ENCODE measurements at places on chromosomes 16 and 17.

DNA sequence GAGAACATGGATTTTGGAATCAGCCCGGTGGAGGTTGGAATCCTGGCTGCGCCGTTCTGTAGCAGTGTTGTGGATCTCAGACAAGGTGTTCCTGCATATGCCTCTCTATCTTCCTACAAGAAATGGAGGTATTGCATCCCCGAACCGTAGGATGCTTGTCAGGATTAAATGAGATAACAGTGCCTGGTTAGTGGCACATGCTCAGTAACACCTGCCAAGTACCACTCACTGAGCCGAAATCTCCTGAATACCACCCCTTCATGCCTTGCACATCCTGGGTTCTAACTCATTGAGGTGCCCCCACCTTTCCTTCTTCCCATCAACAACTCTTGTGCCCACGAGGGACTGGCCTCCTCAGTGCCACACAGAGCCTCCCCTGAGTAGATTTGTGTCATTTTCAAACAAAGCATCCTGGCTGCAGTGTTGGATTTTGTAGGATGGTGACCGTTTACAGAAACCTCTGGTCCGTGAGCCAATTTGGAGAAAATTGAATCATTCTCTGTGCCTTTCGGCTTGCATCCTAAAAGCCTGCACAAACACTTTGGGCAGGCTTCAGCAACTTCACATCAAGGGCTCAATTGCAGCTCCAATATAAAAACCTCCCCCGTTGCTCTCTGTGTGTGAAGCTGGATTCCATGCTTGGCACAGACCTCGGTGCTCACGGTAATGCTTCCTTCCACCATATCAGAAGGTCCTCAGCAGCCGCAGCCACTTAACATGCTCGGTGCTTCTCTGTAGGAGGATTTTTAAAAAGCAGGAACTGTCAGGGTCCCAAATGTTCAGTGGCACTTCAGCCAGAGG is 84.2 kb downstream of the WWOX start:
- DNase-seq: no peak

DNA sequence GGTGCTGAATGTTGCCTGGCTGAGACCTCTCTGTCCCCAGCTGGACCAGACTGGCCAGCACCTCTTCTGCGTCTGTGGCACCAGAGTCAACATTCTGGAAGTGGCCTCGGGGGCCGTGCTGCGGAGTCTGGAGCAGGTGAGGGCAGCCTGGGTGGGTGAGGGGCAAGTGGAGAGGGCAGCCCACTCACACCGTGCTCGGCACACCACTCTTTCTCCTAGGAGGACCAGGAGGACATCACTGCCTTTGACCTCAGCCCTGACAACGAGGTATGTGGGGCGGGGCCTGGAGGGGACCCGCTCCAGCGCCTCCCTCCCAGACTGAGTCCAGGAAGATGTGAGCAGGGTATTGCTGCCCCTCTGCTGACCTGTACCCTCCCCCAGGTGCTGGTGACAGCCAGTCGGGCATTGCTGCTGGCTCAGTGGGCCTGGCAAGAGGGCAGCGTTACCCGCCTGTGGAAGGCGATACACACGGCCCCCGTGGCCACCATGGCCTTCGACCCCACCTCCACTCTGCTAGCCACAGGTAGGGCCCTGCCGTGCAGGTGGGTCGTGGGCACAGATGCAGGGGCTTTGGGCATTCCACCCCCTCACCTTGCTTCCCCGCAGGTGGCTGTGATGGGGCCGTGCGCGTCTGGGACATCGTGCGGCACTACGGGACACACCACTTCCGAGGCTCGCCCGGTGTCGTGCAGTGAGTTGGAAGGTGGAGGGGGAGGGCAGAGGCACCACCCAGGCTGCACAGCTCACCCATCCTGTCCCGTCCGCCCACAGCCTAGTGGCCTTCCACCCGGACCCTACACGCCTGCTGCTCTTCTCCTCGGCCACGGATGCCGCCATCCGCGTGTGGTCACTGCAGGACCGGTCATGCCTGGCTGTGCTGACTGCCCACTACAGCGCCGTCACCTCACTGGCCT is 2.6 kb downstream of the TBL3 start:
- no peak for DNase-seq

GRCh38 chr16:48123104-48123788 is 32.5 kb downstream of the ABCC12 start:
- DNase-seq: peak; percentile 57

DNA sequence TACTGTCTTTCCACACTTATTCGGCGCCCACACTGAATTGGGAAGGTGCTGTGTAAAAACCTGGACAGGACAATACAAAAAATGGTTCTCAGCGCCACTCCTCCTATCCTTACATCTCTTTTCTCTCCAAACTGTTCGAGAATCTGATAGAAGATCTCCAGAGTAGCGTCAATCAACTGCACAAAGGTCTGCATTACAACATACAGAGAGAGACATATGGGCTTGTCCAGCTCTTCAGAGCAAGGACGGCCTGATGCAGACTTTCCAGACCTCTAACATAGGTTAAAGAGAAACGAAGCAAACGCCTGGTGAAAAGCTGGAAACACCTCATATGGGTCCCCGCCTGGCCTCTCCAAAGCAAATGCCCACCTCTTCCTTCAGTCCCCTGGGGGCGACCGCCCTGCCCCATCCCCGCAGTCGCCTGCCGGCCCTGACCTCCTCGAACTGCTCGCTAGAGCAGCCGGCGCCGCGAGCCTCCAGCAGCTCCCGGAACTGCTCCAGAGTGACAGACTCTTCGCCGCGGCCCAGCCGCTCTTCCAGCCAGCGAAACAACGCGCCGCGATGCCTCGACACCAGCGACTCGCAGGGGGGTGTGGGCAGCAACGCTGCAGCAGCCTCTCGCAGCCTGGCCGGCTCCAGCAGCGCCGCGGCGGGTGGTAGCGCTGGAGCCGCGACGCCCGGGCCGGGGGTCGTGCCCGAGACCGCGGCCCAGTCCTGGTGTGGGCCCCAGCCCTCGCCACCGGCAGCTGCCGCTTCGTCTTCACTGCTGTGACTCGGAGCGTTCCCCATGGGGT is 526 bp downstream of the ZZEF1 start:
- peak; percentile 8 for DNase-seq

DNA sequence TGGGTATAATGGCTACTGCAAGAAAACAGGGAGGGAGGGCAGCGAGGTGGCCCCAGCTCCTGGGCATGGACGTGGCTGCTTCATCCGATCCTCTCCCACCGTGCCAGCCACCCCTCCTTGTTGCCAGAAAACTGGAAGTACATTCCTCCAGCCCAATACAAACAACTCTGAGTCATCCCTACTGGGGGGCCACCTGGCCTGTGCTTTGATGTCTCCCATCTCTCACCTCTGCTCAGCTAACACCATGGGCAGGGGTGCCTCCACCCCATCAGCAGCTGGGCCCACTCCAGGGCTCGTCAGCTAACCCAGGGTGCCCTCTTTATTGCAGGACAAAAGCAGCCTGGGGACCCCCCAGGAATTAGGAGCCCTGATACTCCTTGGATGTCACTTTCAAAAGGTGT is 2.0 kb downstream of the RHBDF2 start:
- DNase-seq: no peak

- no peak for DNase-seq
Observed at GRCh38 chr16:132120-132519, 6.4 kb downstream of the NPRL3 start.

DNA sequence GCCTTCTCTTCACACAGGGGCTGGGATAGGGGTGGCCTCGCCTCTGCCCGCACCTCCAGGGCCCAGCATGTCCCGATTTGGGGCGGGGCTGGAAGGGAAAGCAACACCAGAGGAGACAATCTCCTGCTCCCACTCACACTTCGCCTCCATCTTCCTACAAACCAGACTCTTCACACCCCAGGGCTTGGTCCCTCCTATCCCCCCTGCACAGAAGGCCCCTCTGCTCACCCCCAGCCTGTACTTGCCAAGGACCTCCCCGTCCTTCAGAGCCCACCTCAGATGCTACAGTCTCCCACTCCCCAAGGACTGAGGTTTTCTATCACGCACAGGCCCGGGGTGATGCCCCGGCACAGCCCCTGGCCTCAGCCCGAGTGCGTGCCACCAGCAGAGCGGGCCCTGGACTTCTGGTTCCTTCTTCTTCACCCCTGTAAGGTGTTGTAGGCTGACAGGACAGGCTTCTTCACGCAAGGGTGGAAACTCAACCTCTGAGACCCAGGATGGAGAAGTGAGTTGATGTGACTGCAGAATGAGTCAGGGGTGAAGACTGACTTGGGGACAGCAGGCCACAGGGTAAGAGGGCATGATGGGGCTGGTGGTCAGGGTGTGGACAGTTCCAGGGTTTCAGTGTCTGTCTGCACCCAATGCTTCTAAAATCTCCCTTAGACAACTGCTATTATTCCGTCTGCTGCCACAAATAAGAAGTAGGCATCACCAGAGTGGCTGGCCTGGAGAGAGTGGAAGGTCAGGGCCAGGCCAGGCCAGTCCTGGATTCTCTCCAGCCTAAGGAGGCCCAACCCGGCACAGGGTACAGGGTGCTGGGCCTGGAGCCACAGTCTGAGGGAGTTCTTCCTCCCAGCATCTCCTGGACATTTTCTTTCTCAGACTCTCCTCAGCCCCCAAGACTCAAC is 2.5 kb downstream of the ITGAE start:
- no peak for DNase-seq

GRCh38 chr16:31504159-31504558 is 4.0 kb downstream of the RUSF1 start:
- no peak for DNase-seq

- no peak for DNase-seq
Observed at GRCh38 chr17:80261159-80261894, 675 bp downstream of the RNF213 start.

DNA sequence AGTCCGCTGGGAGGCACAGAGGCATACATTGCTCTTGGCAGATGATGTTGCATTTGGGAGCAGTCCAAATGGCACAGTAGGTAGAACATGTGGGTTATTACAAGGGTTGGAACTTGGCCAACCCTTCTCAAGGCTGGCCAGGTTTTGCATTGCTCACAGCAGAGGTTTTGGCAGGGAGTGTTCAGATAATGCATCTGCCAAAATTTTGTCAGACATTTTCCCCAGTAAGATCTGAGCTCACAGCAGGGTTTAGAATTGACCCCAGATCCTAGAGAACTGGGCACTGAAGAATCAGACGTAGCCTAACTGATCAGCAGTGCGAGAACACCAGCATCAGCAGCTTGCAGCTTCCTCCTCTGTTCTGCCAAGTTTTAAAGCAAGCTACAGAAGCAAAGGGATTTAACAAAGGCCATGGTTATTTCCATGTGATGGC is 468.8 kb upstream of the KIF2B start:
- DNase-seq: no peak

GRCh38 chr16:285146-286055 is 2.4 kb downstream of the PDIA2 start:
- no peak for DNase-seq

DNA sequence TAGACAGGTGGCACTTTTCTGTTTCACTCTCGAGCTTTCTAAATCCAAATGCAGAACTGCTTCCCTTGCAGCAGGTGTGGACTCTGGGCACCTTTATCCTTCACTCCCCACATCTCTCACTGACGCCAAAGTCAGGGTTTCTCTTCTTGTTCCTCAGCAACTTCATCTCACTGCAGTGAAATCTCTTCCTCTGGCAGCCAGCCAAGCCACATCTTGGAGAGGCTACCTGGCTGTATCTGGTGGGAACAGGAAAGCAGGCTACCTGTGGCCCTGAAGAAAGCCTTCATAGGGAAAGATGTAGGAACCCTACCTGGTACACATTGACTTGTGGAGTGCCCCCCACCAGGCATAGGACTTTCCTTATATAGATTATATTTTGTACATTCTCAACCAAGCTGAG is 159.1 kb downstream of the UTP18 start:
- DNase-seq: no peak

GRCh38 chr17:47280072-47280811 is 26.6 kb downstream of the ITGB3 start:
- DNase-seq: no peak

DNA sequence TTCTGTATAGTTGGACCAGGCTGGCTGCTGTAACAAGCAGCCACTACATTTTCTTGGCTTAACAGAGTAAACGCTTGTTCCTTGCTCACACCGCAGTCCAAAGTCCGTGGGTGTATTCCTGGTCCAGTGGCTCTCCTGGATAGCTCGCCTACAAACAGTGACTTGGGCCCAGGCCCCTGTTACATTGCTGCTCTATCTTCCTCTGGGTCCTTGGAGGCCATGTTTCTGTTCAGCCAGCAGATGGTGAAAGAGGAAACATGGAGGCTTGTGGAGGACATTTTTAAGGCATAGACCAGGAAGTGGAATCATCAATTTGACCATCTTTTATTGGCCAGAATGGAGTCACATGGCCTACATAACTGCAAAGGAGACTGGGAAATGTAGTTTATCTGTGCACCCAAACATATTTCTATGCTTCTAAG is 55.1 kb downstream of the ATP2C2 start:
- DNase-seq: no peak

- no peak for DNase-seq
Observed at GRCh38 chr17:2056206-2057174, 1.6 kb downstream of the HIC1 start.

DNA sequence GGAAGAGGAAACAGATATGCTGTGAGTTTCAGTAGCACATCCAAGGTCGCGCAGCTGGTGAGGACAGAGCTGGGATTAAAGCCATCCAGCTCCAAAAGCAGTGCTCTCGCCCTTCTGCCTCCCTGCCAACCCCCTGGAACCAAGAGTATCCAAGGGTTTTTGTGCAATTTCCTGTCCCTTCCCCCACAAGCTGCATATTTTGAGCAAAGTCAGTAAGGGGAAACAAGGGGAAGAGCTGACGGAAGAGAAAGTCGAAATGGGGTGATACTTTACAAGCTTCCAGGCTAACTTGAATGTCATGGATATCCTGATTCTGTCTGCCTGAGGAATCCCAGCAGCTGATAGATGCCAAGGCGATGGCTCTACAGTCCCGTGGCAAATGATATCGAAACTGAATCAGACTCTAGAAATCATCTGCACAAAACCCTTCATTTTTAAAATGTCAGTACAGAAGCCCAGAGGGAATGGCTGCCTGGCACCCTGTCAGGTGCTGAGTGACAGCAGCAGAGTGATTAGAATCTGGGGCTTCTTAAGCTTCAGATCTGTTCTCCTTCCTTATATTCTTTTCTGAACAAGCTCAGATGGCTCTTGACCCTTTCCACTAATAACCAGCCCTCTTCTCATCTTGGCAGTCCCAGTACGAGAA is 42.9 kb upstream of the TEKT3 start:
- no peak for DNase-seq

DNA sequence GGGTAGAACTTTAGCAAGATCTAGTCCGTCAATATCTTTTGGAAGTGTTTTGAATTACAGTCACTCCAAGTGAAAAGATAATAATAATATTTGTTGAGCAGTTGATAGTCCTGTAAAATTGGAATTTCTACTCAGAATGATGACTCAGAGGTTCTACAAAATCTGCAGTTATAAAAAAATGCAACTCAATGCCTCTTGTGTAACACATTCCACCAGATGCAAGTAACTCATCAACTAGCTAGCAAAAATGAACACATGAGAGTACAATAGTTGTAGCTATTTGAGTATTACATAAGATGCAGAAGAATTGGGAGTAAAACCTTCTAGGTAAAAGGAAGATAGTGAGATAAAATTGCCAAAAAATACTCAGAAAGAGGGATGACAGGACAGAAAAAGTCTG is 177.2 kb downstream of the CDH8 start:
- DNase-seq: no peak

- no peak for DNase-seq
Observed at GRCh38 chr16:82530883-82531282, 95.9 kb upstream of the CDH13 start.
